HL-60 (cell line): ENCODE measurements at places on chromosomes 16 and 17.

DNA sequence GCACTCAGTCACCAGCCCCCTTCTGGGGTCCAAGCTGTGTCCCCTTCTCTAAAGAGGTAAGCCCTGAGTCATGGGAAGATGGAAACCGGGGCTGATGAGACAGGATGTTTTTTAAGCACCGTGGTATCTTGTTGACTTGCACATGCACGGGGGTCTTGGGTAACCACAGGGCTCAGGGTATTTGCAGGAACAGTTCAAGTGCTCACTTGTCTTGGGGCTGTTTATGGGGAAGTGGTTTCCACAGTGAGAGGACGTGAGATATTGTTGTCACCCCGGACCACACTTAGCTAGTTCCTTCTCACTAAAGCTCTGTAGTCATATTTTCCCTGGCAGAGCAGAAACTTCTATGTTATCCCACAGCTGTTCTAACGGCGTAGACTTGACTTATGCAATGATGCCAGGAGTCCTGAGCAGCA, 7.7 kb downstream of the CCL3L1 start:
- DNase-seq = peak; percentile 91

DNA sequence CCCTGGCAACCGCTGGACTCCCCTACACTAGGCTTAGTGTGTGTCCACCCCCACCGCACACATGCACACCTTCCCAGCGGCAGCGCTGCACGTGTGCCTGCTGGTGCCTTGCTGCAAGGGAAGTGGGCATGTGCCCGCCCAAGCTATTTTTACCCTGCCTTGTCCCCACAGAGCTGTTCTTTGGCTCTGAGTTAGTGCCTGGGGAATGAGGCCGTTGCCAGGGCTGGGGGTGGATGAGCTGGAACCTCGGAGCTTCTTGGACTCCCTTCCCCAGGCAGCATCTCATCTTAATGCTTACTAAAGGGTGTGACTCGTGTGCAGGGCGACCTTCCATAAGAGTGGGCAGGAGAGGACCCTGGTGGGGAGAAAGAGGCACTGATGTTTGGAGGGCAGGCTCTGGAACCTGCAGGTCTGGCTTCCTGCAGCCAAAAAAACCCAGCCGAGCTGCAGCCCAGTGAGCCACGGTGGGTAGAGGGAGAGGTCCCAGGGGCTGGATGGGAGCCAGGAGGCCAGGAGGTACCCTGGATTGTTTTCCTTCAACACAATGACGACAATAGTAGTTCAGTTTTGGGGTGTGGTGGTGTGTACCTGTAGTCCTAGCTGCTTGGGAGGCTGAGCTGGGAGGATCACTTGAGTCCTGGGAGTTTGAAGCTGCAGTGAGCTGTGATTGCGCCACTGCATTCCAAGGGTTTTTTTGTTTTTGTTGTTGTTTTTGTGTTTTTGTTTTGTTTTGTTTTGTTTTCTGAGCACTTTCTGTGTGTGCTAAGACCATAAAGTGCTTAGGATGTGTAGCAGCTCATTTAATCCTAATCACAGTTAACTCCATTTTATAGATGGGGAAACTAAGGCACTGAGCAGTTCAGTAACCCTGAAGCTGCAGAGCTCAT, 119.1 kb downstream of the RAB11FIP4 start:
- DNase-seq = no peak

- no peak for DNase-seq
Observed at GRCh38 chr16:71351558-71351901, 7.0 kb upstream of the CALB2 start.

DNA sequence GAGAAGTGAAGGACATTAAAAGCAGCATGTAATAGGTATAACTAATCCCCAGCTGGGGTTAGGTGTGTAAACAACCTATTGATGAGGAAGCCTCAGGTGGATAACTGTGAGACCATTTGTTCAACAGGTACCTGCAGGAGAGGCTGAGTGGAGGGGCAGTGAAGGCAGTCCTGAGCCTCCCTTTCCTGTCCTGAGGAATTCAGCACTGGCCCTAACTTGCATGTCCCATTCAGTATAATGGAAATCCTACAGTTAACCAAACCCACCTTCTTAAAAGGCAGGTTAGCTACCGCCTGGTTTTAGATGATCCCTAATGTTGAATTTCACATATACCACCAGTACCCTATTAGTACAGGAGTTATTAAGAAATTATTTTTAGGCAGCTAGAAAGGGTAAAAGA, 225.9 kb upstream of the GOT2 start:
- no peak for DNase-seq

DNA sequence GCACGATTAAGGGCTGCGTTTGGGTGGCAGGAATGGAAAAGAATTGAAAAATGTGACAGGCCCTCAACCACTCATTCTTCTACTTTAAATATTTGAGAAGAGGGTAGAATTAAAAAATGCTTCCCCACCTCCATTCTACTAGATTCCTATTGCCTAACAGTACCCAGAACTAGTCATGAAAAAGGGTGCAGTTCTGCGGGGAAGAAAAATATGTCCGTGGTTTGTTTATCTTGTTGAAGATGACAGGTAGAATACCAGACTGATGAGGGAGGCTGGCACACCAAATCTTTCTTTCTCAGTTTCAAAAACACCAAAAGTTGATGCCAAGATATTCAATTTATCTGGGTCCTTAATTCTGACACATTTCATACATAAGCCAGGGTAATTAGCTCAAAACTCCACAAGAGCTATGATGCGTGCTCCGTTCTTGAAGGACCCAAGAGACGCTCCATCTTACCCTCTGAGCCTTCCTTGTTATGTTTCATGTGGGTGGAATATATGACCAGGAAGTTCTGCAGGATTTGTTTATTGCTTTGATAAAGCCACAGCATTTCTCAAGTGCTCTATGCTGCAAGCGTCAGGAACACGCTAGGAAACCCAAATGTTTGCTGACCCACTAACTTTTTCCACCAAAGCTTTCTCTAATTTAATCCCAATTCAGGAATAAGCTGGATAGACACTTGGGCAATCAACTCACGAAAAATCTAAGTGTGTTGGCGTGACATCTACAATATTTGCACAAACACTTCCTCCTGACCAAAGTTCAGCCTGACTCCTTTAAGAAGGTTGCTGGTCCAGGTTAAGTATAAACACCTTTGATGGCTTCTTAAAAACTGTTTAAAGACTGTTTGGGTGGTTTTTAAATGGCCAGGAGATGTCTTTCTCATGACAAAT, 20.6 kb upstream of the GAN start:
- DNase-seq = no peak

DNA sequence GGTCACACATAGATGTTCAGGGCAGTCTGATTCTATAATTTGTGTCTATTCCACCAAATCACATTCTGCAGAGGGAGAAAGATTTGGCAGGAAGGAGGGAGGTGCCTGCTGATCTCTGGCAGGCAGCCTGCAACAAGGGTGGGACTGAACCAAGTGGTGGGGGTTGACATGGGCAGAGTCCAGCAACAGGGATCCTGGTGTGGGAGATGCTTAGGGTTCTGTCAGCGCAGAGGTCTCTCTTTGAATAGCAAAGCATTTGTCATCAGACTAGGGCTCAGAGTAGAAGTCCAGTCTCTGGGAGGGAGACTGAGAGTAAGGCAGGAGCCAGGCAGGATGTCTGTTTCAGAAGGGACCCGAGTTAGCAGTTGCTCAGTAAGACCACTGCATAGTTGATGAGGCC, 94.6 kb downstream of the UTP18 start:
- DNase-seq = no peak

GRCh38 chr17:20307326-20307910, 159.9 kb downstream of the LGALS9B start:
- DNase-seq = peak; percentile 11

DNA sequence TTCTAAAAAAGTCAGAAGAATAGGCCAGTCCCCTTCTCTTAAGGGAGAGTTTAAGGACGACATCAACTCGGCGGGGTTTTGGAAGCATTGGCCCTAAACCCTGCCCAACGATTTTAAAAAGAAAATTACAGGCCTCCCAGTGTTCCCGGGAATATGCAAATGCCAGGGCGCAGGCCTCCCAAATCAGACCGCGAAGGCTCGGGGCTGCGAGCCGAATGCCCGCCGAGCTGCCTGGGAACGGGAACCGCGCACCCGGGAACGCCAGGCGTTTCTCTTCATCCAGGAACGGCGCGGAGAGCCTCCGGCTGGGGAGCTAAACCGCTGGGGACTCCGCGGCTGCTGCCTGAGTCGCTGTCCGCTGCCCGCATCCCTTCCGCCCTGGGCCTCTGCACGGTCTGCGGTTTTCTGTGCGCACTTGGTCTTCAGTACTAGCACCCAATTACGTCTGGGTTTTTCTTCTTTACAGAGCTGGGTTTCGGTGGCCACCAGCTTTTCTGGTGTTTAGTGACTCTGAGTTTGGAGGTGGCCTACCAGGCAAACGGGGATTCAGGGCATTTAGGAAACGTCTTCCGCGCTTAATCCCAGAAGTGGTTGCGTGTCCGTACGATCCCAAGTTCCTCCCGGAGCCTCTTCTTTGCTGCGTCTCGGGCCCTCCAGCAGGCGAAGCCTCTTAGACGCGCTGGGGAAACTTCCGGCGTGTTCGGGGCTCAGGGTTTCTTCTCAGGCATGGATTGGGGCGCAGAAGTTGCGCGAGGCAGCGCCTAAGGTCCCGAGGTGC, 5.7 kb downstream of the IRX5 start:
- peak; percentile 30 for DNase-seq

DNA sequence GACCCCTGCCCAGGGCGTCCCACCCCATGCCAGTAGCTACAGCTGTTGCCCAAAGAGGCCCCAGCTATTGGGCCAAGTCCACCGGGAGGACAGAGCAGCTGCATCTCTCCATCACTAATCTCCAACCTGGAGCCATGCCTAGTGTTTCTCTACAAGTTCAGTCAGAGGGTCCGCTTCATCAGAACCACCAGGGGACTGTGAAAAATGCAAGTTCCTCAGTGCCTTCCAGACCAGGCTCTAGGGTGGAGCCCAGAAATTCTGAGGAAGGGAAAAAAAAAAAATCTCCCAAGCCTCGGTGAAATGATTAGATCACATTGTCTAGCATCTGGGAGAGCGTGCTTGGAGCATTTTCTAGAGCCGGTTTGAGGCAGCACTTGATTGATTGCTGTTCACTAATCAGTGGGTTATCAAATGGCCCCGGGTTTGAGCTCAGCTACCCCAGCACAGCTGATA, 22.4 kb upstream of the HERPUD1 start:
- no peak for DNase-seq
